ENCODE measurements at places on chromosomes 3 and 15.

DNA sequence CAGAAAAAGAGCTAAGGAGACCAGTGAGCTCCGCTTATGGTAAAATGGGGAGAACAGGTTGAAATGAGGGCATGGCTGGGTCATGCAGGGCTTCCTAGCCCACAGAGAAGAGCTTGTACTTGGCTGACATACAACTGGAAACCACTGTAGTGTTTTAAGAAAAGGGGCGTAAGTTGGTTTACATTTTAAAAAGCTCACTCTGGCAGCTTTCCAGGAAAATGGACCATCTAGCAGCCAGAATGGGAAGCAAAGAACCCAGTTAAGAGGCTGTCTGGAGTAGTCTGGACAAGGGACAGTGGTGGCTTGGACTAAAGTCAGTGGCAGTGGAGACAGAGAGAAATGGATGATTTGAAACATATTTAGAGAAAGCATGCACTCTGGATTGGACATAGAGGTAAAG, 1.9 kb downstream of the MORC1 start:
- no peak for DNase-seq

DNA sequence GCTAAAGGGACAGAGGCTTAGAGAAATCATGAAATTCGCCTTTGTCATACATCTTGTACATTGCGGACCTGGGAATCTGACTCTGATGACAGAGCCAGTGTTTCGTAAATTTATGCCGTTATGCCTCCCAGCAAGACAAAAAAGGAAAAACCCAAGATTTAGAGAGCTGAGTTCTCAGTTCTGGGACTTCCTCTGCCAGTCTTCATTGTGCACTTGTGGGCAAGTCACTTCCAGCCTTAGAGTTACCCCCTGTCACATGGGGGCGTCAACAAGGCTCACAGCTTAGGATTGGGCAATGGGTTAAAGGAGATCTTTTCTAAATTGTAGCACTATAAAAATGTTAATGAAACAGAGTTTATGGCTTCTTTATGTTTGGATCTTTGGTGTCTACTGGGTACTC, 41.9 kb upstream of the MITF start:
- no peak for DNase-seq

- no peak for DNase-seq
Measured at GRCh38 chr3:24503616-24504113, 9.0 kb upstream of the THRB start.

GRCh38 chr3:10557250-10557649, 51.9 kb upstream of the ATP2B2 start:
- no peak for DNase-seq

DNA sequence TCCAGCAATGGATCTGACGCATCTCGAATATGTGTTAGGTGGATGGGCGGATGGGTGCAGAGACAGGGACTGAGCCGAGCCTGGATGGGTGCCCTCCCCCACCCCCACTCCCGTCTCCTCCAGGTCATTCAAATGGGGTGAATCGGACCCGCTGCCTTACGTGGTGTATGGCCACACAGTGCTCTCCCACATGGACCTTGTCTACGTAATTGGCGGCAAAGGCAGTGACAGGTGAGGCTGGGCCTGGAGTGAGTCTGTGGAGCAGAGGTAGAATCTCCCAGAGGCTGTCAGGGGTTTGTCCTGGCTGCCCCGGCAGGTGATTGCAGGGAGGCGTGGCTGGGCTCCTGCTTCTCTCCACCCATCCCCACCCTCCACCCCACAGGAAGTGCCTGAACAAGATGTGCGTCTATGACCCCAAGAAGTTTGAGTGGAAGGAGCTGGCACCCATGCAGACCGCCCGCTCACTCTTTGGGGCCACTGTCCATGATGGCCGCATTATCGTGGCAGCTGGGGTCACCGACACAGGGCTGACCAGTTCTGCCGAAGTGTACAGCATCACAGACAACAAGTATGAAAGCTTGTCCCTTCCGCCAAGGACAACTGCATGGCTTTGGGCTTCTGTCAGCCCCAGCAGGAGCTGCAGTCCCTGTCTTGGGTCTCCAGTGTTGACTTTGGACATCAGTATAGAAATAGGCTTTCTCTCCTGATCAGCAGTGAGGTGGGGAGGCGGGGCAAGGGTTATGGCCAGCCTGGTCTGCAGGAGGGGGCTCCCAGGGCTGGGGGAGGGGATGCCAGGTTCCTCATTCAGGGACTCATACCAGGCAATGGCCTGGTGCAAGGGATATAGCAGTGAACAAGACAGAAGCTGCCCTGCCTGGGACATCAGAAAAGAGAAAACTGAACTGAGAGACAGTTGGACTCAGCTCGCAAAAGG, 3.4 kb downstream of the KLHL40 start:
- no peak for DNase-seq

DNA sequence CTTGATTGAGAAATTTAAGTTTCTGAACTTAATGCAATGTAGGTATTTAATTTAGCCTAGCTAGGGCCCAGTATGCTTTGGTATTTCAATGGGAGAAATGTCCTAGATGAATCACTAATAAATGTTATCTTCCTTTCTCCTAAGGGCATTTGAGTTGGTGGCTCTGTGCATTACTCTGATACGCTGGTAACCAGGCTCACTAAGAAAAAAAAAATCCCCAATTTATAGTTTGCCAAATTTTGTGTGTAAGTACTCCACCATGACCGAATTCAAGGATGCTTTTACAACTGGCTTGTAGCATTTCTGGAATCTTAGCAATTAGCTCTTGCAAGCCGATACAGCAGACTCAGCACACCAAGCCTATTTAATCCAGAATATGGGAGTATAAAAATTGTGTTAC, 94.6 kb upstream of the LPP start:
- DNase-seq: no peak

DNA sequence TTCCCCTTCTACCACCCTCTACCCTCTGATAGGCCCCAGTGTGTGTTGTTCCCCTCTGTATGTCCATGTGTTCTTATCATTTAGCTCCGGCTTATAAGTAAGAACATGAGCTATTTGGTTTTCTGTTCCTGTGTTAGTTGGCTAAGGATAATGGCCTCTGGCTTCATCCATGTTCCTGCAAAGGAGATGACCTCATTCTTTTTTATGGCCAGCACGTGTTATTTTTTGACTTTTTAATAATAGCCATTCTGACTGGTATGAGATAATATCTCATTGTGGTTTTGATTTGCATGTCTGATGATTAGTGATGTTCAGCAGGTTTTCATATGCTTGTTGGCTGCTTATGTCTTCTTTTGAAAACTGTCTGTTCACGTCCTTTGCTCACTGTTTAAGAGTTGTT, 63.1 kb upstream of the NPHP3 start:
- peak; percentile 11 for DNase-seq

DNA sequence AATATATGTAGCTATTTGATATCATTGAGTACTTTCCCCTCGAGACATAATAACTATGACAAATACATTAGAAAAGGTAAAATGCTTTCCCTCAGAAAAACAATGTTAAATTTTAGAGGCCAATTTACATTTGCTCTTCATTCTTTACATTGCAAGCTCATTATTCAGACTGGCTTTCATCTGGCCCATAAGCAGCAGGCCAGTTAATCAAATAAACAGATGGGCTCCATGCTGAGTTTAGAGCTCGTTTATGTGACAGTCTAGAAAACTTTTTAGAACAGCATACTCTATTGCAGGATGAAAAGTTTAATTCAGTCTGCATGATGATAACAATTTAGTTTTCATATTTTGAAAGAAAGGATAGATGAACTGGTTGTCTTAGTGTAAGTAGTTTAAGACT, 150.6 kb downstream of the DUT start:
- DNase-seq: no peak

DNA sequence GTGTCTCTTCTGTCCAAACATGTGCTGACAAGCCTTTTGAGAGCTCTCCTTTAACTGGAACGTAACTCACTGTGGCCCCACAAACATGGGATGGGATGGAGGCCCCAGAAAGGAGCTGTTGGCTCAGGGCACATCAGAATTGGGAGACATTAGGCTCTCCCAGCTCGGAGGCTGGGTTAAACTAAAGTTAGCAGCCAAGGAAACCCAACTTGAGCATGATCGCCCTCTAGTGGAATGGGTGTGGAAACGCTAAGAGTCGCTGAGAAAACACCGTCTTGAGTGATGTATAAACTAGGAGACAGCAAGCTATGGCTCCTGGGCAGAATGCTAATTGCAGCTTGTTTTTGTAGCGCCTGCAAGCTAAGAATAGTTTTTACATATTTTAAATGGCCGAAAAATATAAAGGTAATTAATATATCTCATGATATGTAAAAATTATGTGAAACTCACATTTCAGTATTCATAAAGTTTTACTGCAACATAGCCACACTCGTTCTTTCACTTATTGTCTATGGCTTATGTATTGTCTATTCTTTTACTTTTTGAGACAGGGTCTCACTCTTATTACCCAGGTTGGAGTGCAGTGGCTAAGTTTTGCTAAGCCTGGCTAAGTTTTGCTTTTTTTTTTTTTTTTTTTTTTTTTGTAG, 138.8 kb upstream of the HACD2 start:
- peak; percentile 91 for DNase-seq

- DNase-seq: no peak
Measured at GRCh38 chr3:23162934-23163333, 40.2 kb upstream of the UBE2E2 start.

GRCh38 chr3:72101494-72101893, 316.5 kb upstream of the PROK2 start:
- DNase-seq: peak; percentile 25

DNA sequence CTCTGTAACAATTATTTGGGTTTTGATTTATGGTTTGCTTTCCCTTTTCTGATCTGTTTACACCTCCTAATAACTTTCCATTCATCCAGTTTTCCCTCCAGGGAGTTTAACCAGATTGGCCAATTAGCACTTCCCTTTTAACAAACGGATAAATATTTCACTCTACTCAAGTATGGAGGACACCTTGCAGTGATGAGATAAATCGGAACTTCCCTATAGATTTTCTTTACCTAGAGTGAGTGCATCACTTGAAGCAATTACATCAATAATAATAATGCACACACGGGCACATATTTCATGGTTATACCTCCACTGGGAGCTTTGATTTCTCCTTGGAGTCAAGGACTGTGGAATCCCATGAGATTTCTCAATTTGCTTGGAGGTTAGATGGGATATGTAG, 239.1 kb upstream of the CFAP20DC start:
- no peak for DNase-seq

DNA sequence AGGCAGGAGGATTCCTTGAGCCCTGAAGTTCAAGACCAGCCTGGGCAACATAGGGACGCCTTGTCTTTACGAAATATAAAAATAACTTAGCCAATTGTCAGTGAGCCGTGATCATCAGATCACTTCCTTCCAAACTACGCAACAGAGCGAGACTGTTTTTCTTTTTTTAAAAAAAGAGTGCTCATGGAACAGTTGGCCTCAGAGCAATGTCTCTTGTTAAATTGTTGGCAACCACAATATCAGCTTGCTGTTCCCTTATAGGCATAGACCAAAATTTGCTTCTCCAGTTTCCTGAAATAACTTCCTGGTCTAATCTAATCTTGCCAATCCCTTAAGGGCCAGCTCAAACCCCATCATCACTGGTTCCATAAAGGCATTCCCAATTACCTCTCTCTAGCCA, 93.3 kb upstream of the SLC4A7 start:
- DNase-seq: no peak

GRCh38 chr15:20646529-20647142, 105.0 kb upstream of the GOLGA6L6 start:
- DNase-seq: no peak

DNA sequence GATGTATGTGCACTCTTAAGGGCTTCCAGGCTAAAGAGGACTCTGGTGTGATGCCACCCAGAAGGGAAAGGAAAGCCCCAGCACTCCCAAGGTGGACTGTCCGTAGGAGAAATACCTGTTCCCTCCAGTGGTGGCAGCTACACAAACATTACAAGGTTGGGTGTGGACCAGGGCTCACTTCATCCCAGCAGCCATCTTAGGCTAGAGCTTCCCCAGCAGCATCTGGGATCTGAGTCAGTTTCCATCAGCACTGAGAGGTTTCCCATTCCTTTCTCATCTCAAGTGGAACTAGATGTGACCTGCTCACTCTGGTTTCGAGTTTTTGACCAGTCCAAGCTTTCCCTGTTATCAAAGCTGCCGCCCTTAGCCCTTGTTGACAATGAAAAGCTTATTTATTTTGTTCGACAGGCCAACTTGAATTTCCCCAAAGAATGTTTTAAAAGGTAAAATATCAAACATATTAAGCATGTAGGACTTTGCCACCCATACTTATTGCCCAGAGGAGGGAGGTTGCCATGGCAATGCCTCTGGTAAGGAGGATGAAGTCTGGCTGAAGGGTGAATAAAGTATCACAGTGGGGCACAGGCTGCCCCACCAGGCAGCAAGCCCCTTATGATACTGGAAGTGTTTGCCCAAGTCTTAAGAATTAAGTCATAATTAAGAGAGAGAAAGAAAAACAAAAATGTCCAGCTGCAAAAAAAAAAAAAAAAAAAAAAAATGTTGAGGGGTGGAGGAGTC, 28.9 kb downstream of the CLDN18 start:
- DNase-seq: no peak

DNA sequence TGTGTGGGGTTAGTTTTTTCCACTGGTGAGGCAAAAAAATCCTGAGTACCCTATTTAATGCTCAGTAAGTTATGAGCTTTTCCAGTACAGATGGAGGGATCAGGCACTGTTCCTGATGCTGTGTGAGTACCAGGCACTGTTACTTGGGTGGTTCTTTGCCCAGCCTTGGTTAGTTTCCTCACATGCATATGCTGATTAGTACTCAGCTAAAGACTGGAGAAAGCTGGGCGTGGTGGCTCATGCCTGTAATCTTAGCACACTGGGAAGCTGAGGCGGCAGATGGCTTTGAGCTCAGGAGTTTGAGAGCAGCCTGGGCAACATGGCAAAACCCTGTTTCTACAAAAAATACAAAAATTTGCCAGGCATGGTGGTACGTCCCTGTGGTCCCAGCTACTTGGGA, 210.3 kb upstream of the SGO1 start:
- DNase-seq: no peak

DNA sequence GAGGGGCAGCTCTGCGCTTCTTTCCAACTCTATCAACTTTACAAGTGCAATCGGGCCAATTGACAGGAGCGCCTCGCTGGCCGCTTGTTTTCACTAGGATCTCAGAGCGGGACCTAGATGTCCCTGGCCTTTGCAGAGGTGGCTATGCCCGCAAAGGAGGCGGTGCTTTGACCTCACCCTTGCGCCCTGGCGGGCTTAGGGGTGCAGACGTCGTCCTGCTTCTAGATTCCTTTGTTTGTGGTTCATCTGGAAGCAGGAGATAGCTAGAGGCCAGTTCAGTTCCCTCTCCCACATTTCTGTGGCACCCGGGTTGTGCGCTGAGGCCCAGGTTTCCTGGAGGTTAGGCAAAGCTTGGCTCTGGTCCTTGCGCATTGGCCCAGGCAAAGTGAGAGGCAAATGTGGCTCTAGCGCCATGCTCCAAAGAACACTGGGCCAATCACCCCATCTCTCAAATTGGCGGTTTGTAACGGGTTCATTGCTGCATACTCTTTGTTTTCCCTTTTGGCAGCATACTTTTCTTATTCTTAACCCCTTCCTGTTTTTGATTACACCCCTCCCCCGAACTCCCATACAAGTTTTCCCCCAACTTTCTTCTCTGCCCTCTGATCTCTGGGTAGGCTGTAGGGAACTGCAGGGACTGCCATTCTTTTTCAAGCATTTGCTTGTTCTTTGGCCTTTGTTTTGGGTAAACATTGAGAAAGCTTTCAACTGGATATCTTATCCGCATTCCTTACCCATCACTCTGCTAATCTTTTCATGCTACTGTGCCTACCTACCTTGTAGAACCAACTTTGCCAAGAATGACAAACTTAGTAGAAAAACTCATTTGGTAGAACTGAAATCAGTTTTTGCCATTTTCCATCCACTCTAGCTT, 1.4 kb downstream of the PPM1L start:
- no peak for DNase-seq

GRCh38 chr3:13564751-13565560, 16.0 kb downstream of the FBLN2 start:
- no peak for DNase-seq

GRCh38 chr3:179147514-179147872, 664 bp upstream of the PIK3CA start:
- DNase-seq: no peak

- no peak for DNase-seq
Measured at GRCh38 chr15:78290222-78290621, 9.2 kb downstream of the SKIC8 start.
